ENCODE measurements at places on chromosomes 11 and 22.

DNA sequence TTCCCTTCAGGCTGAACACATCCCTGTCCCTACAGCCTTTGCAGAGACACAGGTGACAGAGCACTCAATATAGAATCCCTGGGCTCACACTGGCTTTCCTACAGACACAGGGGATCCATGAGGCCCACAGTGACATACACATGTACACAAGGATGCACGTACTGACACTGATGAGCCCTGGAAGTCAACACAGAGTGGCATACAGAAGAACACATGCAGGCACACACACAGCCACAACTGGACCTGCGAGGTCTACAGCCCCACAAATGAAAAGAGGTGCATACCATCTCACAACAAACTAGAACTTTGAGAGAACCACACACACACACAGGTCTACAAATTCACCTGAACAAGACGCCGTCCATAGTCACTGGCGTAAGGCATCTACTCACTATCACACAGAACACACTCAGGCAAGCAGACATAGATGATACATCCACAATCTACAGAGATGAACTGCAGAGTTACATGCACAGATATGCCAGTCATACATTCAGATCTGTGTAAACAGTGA lies 3.5 kb upstream of the ZNF74 start:
- DNase-seq, result no peak

GRCh38 chr11:29914203-29914930 lies 102.5 kb downstream of the KCNA4 start:
- no peak for DNase-seq

DNA sequence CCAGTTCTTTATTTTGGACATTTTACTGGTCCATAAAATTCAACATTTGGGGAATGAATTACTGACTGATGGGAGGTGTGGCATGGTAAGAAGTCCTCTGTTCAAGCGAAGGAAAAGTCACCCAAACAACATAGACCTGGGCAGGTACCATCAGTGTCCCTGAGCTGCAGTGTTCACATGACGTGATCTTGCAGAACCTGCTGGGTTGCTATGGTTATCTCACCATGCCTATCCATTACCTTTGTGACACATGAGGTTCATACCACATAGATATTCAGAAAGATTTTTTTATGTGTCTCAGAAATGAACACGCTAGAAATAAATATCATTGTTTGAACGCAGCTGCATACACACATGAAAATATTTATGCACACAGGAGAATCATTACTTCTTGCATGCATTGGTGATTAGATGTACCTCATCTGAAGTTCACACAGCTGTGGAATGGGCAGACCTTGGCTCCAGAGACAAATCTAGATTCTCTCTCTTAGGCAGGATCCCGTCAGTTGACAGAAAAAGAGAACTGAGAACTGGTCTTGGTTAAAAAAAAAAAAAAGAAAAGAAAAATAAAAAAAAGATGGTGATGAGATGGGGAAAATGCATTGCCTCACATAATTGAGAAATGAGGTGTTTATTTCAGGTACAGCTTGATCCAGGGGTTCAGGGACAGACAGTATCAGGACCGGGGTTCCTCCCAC lies 21.4 kb upstream of the RCN1 start:
- no peak for DNase-seq

- no peak for DNase-seq
These were observed 2.2 kb downstream of the PHRF1 start for GRCh38 chr11:578276-579035.

DNA sequence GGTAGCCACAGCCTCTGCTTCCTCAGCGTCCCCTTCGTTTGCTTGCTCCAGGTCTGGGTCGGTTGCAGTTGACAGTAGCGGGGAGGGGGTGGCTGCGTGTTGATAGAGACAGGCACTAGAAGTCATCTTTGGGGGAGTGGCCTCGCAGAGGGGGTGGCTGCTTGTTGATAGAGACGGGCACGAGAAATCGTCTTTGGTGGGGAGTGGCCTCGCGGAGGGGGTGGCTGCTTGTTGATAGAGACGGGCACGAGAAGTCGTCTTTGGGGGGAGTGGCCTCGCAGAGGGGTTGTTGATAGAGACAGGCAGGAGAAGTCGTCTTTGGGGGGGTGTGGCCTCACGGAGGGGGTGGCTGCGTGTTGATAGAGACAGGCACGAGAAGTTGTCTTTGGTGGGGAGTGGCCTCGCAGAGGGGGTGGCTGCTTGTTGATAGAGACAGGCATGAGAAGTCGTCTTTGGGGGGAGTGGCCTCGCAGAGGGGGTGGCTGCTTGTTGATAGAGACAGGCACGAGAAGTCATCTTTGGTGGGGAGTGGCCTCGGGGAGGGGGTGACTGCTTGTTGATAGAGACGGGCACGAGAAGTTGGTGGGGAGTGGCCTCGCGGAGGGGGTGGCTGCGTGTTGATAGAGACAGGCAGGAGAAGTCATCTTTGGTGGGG lies 328.3 kb downstream of the TBC1D22A start:
- DNase-seq, result no peak

GRCh38 chr22:21075516-21076138 lies 29.9 kb downstream of the LRRC74B start:
- no peak for DNase-seq

GRCh38 chr11:35135222-35135621 lies 3.7 kb upstream of the CD44 start:
- DNase-seq, result no peak

GRCh38 chr11:17012712-17013547 lies 1.3 kb downstream of the PLEKHA7 start:
- DNase-seq, result peak; percentile 32

GRCh38 chr11:68914761-68915160 lies 11.1 kb downstream of the IGHMBP2 start:
- no peak for DNase-seq

- no peak for DNase-seq
These were observed 37.3 kb upstream of the TUB start for GRCh38 chr11:8043756-8044155.

DNA sequence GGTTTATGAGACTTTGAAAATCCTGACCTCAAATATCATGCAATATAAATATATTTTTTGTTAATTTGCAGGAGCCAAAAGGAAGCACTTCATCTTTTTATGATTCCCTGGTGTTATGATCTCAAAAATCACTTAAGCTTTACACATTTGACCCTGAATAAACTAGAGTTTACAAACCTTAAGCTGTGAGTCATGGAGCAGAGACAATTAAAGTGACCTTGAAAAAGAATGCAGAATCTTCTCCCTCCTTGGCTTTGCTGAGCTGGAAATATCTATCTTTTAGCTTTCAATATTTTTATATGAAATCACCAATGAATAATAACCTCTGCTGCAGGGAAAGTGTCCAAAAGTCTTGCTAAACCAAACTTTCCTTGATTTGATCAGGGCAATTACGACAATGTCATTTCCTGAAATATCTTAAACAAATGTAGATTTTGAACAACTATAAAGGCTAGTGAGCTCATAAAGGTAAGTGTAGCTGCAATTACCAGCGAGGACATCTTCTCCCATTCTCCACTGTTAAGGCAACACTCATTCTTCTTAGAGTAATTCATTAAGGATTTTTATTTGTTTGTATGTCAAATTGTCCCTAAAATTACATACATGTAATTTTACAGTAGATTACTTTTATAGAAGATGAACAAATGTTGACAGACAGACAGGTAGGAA lies 747.0 kb upstream of the LUZP2 start:
- no peak for DNase-seq

GRCh38 chr11:102453302-102453695 lies 734 bp upstream of the TMEM123 start:
- no peak for DNase-seq

GRCh38 chr11:15927864-15928217 lies 428.5 kb downstream of the SOX6 start:
- DNase-seq, result no peak

GRCh38 chr11:70138403-70138802 lies 60.3 kb downstream of the ANO1 start:
- DNase-seq, result no peak

- DNase-seq, result no peak
These were observed 38.9 kb downstream of the OR10A6 start for GRCh38 chr11:7892059-7892699.

DNA sequence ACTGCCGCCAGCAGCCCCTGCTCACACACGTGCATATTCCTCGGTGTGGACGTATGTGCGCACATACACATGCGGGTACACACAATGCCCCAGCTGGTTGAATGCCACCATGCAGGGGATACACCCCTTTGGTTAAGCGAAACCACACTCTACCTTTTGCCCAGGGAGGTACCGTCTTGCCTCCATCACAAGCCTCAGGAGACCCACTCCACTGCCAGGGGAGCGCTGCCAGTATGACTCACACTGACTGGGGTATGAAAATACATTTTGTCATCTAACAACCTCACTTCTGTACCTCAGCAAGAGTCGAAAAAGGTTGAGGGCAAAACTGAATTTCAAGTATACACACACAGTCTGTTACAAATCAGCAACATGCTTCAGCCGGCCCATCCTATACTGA lies 39.4 kb downstream of the TMEM45B start:
- no peak for DNase-seq

- no peak for DNase-seq
These were observed 127.4 kb downstream of the TTC17 start for GRCh38 chr11:43486141-43486540.

DNA sequence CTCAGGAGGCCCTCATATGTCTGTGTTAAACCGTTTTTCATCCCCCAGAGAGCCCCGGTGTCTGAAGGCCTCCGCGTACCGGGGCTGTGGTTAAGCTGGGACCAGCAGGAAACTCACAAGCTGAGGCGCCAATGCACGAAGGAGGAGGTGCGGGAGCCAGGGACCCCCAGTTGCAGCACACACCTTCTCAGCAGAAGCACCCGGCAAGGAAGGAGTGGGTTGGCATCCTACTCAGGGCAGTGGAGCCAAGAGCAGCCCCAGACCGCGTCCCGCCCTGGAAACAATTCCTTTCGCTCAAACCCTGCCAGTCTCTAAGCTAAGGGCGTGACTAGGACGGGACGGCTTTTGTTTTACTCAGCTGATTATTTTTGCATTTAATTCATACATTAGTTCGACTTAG lies 726.9 kb downstream of the BRD1 start:
- no peak for DNase-seq

DNA sequence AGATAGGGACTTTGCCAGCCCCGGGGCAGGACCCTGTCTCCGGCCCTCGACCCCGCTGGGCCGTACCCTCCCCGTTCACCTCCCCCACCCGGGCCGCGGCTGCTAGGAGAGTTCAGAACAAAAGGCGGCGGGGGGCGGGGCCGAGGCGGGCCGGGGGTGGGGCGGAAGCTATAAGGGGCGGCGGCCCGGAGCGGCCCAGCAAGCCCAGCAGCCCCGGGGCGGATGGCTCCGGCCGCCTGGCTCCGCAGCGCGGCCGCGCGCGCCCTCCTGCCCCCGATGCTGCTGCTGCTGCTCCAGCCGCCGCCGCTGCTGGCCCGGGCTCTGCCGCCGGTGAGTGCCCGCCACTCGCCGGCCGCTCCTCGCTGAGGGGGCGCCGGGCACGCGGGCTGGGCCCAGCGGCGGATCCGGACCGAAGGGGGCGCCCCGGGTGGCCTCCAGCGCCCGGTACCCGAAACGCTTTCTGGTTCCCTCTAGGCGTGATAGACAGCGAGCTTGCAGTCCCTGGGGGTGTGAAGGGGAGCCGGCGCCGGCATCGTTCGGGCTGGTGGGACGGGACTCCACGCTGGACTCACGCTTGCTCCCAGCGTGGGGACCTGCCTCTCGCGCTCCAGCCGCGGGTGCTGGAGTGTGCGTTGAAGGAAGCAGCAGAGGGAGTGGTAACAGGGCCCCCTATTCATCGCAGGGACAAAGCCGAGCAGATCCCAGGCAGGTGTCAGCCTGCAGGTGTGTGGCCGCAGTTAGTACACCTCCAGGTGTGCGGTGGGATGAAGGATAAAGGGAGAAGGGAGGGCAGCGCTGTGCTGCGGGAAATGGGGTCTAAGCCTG lies at the start of gene MMP11:
Gene MMP11, plus strand, starts transcription at position 201 of the 825 bp plus-strand sequence. Its CDS starts 22 bp downstream, at position 223.
- DNase-seq, result peak; percentile 34

DNA sequence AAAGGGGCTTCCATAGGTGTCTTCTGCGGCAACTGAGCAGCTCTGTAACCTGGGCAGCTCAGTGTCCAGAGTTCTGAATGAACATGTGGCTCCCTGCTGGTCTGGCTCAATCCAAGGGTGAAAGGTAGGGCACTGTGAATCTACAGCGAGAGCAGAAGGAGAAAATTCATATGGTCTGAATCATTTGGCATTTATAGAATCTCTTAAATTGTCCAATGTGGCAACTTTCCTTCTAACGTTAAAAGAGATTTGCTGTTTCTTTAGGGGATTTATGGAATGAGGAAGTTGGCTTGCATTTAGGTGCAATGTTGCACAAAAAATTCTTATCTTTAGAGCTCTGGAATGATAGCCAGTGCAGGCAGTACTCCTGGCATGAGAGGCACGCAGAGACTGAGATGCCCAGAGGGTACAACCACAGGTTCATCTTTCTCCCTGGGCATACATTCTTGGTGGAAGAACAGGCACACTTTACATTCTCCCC lies 17.0 kb downstream of the ATXN10 start:
- DNase-seq, result no peak

DNA sequence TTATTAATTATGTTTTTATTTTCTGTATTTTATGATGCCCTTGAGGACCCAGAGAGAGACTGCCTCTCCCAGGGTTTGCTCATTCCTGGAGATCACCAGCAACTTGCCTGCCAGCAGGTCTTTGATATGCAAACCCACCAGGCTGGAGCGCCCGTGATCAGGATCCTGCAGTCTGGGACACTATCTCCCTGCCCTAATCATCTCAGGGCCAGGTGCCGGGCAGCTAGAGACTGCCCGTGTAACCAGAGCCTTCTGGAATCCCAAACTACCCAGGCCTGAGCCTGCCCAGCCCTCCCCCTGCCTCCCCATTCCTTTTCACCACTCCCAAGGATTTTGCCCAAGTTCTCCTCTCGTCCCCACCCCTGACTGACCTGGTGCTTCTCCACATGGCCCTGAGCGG lies 52.2 kb upstream of the B3GAT1 start:
- no peak for DNase-seq

- DNase-seq, result no peak
These were observed 41.5 kb upstream of the CYP2D6 start for GRCh38 chr22:42171946-42172719.

- no peak for DNase-seq
These were observed 202.4 kb downstream of the SOX6 start for GRCh38 chr11:16153951-16154350.

- DNase-seq, result no peak
These were observed 77.7 kb upstream of the RAB1B start for GRCh38 chr11:66190786-66191185.

- DNase-seq, result no peak
These were observed 878.1 kb downstream of the BRD1 start for GRCh38 chr22:48949375-48950149.

DNA sequence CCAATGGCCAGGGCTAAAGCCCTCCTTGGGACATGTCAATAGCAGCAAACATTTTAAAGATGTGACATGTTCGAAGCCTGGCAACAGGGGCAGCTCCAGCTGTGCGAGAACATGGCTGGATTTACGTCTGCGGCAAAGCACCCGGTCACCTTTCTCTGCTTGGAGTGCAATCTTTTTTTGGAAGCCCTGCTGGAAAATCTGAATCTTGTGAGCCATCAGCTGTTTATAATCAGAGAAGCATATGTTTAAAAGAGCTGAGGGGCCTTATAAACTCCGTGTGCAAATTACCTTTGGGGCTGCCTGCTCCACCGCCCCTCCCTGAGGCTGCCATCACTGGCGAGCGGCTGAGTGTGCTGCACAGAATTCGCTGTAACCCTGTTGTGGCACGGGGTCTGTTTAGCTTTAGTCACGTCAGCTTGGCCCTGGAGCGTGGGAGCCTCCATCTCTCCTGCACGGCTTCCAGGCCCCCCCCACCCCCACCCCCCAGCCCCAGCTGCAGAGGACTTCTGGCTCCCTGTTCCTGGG lies 9.0 kb upstream of the KCNQ1OT1 start:
- DNase-seq, result no peak

- no peak for DNase-seq
These were observed 7.8 kb upstream of the NFAM1 start for GRCh38 chr22:42439821-42440674.

Data from NCI-H774 (cell line).